ENCODE measurements at places on chromosomes 7 and 10.

GRCh38 chr7:43018446-43018845, 86.3 kb downstream of the MRPL32 start:
- DNase-seq, result no peak

GRCh38 chr7:104976966-104977636, 36.9 kb upstream of the KMT2E start:
- no peak for DNase-seq

- DNase-seq, result no peak
These were observed 89.3 kb downstream of the NPSR1 start for GRCh38 chr7:34747176-34747781.

DNA sequence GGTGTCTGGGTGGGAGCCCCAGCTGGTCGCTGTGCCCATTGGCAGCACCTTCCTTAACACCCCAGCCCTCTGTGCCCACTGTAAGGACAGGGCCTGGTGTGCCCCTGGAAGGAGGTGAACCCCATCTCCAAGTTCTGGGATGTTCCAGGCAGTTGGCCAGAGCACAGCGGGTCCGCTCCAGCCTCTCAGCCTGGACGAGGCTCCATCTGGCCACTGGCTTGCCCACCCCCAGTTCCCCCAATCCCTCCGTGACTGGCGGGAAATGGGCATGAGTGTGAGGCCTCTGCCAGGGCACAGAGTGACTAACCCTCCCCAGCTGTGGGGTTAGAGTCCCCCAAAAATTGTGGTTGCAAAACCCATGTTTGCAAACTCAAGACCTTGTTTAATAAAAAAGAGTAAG, 15.6 kb downstream of the GRIFIN start:
- DNase-seq, result no peak

DNA sequence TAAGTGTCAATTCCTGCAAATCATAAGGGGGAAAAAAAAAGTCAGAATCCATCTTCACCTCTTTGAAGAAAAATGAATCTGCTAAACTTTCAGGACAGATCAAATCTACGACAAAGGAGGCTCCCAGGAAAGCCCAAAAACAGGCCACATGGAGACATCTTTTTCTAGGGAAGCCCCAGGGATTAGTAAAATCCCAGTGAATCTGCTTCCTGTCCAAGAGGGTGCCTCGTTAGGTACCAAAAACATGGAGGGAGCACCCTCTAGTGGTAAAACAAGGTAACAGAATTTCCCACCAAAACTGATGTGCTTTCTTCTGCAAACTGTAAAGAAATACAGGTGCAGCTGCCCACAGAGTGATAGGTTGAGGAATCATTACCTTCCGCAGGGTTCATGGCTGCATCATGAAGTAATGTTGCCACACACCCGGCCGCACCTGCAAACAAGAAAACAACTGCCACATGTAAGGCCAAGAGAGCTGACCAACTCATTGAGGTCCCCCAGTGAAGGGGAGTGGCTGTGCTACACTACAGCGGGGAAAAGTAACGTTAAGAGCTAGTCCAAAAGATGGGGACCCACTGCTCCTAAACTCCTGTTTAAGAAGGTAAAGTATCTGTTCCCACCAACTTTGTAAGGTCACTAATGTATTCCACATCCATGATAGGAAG, 7.9 kb downstream of the SLC25A28 start:
- no peak for DNase-seq

Measured in GM04503 (cell line).